ENCODE measurements at places on chromosomes 13 and 19.
A peak's percentile ranks its signal among the peaks of the same experiment; 100 is the strongest.

DNA sequence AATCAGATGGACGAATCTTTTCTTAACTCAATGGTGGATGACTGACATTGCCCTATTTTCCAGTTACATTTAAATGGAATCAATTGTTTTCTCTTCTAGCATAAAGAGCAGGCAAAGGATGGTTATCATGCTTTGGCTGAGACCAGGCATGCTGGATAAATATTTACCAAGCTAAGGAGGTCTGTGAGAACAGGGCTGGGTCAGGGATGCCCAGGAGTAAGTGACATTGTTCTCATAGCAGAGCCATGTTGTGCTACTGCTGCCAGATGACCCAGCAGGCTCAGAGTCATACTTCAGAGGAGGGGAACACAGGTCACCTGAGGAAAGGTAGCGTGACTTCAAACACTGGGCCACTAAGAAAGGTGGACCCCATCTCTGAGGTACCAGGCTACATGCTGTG, 116.0 kb upstream of the RNF113B start:
- DNase-seq, result no peak

- no peak for DNase-seq
Observed at GRCh38 chr19:4533334-4533733, 1.7 kb downstream of the PLIN5 start.

GRCh38 chr13:46267166-46267565, 55.4 kb downstream of the LRRC63 start:
- no peak for DNase-seq

GRCh38 chr19:55580628-55581144, at the start of gene ZNF579:
ZNF579 (minus strand) TSS chr19:55580848; CDS start chr19:55579639, 1,209 bp downstream.
- peak; percentile 92 for DNase-seq

GRCh38 chr13:110316196-110316595, 9.1 kb downstream of the COL4A2 start:
- DNase-seq, result no peak

- DNase-seq, result no peak
Observed at GRCh38 chr13:26186995-26187394, 35.1 kb downstream of the RNF6 start.

GRCh38 chr19:19490214-19490968, 25.0 kb downstream of the TSSK6 start:
- peak; percentile 89 for DNase-seq

DNA sequence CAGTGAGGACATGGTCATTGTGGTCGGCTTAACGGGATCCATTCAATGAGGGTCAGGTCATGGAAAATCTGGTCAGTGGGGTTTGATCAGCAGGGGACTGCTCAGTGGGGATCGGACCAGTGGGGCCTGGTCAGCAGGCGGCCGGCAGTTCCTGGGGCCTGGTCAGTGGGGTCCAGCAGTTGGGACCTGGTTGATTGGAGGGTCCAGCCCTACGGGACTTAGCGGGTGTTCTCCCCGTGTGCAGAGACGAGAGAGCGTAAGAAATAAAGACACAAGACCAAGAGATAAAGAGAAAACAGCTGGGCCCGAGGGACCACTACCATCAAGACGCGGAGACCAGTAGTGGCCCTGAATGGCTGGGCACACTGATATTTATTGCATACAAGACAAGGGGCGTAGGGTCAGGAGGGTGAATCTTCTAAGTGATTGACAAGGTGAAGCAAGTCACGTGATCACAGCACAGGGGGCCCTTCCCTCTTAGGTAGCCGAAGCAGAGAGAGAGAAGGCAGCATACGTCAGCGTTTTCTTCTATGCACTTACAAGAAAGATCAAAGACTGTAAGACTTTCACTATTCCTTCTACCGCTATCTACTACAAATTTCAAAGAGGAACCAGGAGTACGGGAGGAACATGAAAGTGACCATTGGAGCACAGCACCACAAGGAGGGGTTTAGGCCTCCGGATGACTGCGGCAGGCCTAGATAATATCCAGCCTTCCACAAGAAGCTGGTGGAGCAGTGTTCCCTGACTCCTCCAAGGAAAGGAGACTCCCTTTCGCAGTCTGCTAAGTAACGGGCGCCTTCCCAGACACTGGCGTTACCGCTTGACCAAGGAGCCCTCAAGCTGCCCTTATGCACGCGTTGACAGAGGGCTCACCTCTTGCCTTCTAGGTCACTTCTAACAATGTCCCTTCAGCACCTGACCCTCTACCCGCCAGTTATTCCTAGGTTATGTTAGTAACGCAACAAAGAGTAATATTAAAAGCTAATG, 62.1 kb upstream of the TPM4 start:
- no peak for DNase-seq

- peak; percentile 58 for DNase-seq
Observed at GRCh38 chr19:45153339-45154063, 7.3 kb downstream of the NKPD1 start.

- no peak for DNase-seq
Observed at GRCh38 chr13:20360041-20360491, 127.9 kb upstream of the GJB6 start.

GRCh38 chr13:25803641-25804040, 248.2 kb downstream of the SHISA2 start:
- no peak for DNase-seq

- DNase-seq, result peak; percentile 3
Observed at GRCh38 chr13:71864986-71865873, 1.8 kb downstream of the DACH1 start.

DNA sequence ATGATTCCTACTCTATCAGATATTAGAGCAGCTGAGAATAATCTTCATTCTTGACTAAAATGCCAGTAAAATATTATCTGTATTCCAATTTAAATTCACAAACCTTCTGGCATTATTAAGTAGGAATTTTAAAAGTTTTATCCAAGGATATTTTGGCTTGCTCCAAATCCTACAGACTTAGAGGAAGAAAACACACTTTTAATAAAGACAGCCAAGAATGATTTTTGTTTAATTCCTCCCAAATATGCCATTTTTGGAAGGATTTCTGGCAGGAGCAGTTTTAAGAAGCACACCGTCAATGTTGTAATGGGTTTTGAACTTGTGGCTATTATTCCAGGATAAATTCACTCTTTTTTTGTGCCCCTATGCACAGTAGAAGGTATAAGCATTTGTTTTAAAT, 355.1 kb downstream of the SLITRK5 start:
- DNase-seq, result no peak

DNA sequence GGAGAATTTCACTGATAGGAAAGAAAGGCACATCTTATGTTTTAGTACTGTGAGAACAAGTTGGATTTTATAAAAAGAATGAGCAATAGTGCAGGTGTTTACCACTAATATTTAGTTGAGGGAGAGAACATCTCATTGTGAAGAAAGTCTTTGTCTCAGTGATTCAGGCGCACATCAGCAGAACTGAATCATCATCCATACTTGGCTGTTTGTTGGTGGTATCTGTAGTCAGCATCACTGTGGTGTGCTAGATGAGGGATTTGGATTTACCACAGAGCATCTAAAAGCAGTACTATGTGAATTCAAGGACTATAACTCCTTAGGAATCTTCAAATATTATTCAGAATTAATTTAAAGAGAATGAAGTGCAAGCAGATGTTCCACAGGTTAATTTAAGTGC, 1380.5 kb upstream of the ATXN8OS start:
- DNase-seq, result no peak

DNA sequence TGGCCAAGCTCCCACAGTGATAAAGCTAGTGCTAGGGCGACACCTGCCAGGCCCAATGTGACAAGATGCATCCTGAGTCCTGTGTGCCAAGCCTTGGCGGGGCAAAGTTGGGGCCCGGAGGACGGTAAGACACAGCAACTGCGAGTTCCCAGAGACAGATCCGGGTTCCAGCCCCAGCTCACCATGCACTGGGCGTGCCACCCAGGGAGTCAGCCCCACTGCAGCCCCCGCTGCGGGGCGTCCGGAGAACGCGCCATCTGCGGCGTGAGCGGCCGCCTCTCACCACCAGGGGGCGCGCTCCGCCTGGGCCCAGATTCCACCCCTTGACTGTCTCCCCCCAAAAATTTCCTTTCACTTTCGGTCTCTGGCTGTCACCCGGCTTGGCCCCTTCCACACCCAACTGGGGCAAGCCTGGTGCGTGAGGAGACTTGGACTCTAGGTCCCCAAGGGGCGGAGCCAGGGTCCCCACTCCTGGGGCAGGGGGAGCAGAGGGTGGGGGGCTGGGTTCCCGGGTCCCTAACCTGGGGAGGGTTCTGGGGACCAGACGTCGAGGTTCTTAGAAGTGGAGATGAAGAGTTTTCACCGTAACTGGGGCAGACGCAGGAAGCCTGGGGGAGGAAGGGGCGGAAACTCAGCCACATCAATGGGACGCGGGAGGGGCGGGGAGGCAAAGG, at the start of gene FLT3LG:
FLT3LG (plus strand) TSS at position 348 of the 674 bp plus-strand sequence. CDS start 425 bp downstream, outside the sequence.
- peak; percentile 99 for DNase-seq

- DNase-seq, result no peak
Observed at GRCh38 chr19:46552891-46553290, 48.2 kb upstream of the CALM3 start.

DNA sequence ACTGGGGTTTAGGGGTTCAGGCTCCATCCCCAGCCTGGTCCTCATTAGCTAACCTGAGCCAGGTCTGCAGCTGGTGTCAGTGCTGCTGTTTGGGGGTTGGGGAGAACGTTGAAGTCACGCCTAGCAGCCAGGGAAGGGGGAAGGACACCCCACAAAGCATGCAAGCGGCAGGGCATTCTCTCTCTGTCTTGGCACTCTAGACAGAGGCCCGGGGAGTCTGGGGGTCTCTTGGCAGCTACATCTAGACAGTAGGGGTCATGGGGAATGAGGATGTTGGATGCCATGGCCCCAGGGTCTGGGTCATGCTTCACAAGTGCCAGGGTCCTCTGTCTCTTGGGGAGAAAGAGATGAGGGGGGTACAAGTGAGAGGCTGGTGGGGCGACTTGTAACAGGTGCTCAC, 2.6 kb downstream of the ERICH4 start:
- no peak for DNase-seq

DNA sequence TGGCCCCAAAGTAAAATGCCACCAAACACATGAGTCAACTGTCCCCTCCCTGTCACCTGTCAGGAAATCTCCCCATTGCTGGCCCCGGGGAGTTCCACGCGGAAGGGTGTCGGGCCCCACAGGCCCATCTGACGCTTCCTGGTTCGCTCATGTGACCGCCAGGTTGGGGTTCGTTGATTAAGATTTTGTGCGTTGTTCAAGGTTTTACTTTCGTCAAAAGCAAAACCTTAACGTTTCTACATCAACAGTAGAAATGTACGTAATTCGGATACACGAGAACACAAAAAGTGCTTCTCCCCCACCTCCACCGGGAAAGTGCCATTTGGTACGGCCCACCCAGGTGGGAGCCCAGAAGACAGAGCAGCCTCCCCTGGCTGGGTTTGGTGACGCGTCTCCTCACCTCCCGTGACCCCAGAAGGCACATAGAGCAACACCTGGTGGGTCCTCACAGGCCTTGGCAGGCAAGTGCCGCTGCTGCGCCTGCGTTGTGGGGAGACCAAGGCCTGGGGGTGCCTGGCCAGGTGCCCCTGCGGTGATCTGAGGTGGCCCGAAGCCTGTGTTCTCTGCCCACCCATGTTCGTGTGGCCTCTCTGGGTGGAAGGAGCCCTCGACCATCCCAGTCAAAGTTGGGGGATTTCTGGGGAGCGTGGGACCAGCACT, 161.6 kb downstream of the KDM4B start:
- DNase-seq, result no peak

DNA sequence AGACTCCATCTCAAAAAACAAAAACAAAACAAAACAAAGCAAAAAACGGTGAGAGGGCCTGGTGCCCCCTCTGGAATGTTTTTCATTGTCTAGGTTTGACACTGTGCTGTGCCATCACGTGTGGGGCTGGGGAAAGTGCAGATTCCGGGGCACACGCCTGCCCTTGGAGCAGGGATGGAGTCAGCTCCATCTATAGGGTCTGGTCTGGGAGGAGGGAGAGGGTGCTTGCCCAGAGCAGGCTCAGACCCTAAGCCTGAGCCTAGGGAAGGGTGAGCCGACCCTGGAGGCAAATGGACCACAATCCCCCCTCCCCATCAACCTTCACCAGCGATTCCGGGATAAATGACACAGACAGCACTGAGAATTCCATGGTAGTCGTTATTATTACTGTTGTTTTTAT, 10.9 kb upstream of the ZBTB32 start:
- no peak for DNase-seq

DNA sequence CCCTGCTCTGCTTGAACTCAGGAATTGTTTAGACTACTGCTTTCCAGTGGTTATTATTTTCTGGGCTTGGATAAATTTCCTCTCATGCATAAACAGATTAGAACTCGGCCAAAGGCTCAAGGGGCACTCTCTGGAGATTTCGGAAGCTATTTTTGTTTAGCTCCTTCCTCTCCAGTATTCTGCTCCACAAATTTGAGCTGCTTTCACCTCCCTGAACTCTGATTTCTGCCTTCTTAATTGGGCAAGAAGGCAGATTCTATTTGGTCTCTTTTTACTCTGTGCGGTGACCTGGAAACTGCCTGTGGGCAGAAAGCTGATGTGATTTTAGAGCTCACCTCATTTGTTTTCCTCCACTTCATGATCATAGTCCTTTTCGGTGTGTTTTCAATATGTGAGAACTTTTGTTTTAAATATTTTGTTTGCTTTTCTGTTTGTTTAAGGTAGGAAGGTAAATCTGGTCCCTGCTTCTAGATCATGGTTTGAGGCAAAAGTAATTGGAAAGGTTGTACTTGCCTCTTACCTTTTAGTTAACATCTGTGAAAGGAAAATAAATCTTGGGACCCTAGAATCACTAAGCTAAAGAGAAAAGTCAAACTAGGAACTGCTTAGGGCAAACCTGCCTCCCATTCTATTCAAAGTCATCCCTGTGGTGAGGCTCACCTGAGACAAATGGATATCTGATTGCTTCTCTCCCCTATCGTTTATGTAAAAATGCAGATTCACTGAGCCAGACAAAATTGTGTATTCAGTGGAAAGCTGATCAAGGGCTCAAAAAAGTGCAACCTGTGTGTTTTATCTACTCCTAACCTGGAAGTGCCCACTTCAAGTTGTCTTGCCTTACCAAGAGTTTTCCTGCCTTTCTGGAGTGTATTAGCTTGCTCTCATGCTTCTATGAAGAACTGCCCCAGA, 714.7 kb upstream of the PCDH20 start:
- no peak for DNase-seq

- DNase-seq, result no peak
Observed at GRCh38 chr13:102582256-102582655, 14.5 kb upstream of the TPP2 start.

GRCh38 chr13:112771877-112772538, 82.2 kb downstream of the ATP11A start:
- no peak for DNase-seq

- no peak for DNase-seq
Observed at GRCh38 chr13:77235456-77236022, 91.4 kb downstream of the MYCBP2 start.

- peak; percentile 97 for DNase-seq
Observed at GRCh38 chr19:10543420-10544241, at the start of gene ATG4D. ATG4D (plus strand) TSS chr19:10543904; CDS start chr19:10544091, 187 bp downstream.

Data from hepatic stellate cell (primary cell).